Left renal cortex interstitium (tissue), 4 donors: ENCODE measurements at places on chromosomes 11 and 22.

DNA sequence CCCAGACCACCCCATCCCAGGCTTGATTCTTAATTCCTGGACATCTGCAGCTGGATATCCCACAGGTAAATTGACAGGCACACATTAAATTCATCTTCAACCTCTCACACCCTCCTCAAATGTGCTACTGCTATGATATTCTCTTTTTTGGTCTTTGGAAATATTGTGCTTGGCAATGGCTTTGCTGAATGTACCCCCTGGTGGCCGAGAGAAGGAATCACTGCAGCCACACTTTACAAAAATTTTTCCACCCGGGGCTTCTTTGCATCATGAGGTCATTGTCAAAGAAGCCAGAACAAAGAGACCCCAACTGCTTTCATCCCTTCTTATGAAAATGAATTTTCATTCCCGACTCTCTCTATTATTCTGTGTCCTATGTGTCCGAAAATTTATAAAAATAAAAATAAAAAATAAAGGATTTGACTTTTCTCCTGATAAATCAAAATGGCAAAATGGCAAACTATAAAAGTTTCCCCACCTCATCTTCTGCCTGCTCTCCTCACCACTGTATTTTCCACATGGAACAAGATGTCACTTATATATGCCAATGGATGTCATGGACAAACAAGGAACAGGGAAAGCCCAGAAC, 15.0 kb upstream of the CYB5R2 start:
- no peak for DNase-seq

DNA sequence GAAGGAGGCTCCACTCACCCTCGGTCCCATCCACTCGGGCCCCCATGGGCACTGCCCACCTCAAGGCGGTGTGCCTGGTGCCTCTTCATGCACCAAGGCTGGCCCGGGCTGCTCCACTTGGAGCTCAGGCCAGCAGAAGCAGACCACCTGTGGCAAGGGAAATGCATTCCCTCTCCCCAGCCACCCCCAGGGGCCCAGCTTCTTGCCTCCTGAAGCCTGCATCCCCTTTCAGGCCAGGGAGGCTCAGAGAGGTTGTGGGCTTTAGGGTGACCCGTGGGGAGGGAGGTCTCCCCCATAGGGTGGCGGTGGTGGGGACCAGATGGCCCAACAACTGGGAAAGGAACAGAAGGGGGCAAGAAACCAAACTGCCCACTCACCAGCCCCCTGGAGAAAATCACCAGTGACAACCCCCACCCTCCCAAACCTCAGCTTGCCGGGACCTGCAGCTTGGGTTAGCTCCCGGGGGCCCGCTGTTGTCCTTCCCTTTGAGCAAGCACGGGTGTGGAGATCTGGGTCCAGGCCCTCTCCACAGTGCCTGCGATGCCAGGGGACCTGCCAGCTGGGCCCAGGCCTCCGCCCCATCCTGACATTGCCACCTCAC, 8.4 kb downstream of the CBX6 start:
- no peak for DNase-seq

GRCh38 chr11:47152953-47153950, 23.4 kb downstream of the ARFGAP2 start:
- DNase-seq: peak; percentile 52

DNA sequence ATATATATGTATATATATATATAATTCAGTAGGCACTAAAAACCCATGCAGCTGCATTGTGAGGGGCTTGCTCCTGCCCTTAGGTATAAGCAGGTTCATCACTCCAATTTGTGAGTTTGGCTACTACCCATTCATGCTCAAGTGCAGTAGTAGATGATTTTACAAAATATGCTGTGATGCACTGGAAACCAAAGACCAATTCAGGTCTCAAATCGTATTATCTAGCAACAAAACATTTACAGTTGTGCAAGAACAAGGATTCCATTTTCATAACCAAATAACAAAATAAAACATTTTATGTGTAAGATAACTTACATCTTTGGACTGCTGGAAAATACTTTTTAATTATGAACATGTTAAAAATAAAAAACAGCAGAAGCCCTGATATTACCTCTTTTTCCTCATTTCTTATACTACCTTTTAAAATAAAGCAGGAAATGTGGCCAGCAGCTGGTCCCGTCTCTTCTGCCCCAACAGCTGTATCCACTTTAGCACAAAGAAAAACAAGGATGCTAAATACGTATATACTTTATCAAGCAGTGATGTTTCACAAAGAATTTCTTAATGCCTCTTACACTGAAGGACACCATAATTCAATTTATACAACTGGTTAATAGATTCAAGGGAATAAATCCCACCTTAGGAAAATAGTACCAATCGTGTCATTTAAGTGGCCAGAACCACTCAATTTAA, 2.8 kb downstream of the CREBZF start:
- no peak for DNase-seq

GRCh38 chr22:47062126-47062525, 299.7 kb downstream of the TBC1D22A start:
- no peak for DNase-seq

DNA sequence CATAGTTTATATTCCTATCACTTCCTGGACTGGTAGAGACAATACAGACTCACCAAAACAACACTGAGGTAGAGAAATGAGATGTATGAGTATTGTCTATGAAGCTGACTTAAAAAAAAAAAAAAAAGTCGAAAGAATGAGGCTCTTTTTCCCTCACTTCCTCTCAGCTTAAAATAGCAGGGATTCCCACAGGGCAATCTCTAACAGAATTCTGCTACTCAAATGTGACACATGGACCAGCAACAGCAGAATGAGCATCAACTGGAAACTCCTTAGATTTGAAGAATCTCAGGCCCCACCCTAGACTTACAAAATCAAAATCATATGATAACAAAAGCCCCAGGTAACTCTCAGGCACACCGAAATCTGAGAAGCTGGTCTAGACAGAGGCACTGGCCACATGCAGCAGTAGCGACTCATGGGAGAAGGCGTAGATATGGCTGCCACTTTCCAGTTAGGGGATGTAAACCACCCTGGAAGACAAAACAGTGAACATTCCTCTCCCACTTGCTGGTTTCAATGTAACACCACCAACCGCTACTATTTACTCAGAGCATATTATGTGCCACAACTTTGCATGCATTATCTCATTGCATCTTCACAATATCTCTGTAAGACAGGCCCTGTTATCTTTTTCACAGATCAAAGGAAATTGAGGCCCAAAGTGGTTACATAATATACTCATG, 128.0 kb downstream of the RBFOX2 start:
- no peak for DNase-seq
